ENCODE measurements at places on chromosomes 1 and 21.

DNA sequence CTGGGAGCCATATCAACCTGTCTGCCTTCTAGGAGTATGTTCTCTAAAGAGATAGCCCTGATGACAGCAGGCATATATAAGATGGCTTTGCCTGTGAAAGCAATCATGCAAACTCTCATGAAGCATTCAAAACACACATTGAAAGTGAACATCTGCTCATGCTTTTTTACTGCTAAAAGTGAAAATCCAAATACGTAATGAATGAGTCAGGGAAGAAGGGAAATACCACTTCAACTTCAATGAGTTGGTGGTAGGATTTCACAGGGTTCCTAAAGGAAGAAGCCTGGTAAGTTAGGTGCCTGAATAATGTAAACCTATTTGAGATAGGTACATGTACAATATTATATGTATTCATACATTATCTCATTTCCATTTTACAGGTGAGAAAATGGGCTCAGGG, 50.5 kb upstream of the SLFNL1 start:
- no peak for DNase-seq

DNA sequence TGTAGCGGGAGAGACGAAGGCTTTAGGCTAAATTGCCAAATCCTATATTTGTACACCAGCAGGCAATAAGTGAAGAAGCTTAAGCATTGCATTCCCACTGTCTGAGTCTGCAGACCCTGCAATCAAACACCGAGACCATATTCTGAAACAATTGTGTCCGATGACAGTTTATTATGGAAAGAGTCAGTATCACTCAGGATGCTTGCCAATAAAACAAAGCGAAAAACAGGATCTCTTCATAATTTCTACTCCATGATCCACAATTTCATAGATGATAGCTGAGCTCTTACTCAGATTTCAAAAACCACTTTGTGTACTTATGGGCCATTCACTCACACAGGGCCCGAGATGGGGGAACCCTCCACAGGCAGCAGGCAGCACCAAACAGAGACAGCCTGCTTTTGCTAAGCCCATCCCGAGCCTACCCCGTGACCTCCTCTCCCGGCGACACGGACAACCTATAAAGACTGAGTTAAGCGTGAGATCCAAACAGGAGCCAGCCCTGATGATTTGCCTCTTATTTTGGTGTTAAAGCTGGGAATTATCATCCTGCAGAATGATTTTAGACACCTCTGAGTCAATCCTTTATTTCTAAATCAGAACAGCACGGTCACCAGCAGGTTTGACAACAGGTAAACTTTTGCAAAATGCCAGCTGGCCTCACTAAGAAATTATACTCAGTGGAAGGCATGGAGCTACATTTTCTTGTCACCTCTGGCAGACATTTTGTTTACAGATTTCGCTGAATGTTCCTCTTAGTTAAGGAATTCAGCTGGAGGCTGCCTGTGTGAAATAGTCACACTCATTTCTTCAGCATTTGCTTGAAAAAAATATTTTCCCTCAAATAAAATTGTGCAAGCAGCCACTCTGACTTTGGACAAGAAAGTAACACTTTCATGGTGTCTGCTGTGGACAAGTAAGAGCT, 212.4 kb downstream of the GPATCH2 start:
- no peak for DNase-seq

DNA sequence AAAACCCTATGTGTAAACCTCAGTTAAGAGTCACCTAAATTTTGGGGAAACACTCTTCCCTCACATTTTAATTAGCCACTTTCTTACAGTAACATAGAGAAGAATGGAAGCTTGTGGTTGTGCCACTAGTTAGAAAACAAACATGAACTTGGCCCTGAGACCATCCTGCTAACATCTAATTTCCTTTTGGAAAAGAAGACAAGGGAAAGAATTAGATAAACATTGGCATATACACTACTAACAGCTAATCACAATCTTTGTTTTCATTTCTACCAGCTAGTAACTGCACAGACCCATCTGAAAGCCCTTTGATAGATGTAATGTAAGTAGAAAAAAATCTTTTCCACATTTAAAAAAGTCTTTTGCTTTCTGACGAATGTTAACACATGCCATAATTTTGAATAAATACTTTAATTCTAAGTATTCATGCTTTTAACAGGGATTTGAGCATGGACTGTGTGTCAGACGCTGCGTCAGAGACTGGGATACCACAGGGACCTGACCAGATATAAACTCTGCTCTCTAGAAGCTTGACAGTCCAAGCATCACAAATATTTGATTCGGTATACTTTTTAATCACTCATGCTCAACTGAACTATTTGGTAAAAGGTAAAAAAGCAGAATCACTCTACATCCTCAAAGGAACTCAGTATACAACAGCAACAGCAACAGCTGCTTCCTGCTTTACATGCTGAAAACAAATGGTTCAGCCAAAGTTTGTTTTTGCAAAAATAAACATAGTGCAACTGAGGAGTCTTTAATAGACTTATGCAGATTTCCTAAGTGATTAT, 30.2 kb downstream of the DPH5 start:
- no peak for DNase-seq

- no peak for DNase-seq
Observed at GRCh38 chr1:84291882-84292655, 9.4 kb upstream of the SAMD13 start.

DNA sequence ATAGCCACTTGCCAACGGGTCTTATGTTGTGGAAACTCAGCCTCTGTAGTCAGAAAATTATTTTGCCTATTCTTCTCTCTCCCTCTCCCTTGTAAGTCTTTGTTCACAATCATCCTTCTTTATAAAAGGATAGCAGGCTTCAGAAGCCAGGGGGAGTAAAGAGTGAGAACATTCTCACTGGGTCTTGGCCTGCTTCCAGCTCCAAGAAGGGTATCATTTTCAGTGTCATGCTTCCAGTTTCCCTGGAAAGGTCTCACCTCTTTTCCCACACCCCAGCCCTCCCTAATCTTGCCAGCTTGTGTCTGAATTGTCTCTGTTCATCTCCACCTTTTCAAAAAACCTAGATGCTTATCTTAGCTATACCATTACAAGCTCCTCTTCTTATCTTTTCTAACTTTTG, 346.2 kb upstream of the LRRC7 start:
- DNase-seq, result no peak

- DNase-seq, result no peak
Observed at GRCh38 chr21:31410499-31411131, 66.6 kb upstream of the TIAM1 start.

DNA sequence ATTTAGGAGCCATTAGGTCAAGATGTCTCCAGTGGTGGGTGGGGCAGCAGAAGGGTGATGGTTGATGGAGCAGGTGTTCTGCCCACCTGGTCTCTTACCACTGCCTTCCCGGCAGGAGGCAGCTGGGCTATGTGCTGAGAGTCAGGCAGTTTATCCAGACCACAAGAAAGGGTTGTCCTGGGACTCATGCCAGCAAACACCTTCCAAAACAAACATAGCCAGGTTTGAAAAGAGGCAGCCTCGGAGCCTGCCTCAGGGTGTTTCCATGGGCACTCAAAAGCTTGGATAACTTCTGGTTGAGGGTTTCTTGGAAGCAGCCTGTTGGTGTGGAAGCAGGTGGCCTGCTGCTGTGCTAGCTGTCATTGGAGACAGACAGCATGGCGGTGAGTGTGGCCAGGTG, 187.2 kb downstream of the PCP4 start:
- DNase-seq, result no peak

GRCh38 chr1:26913754-26914619, at the start of gene NR0B2:
Gene NR0B2, minus strand, starts transcription at chr1:26913975. Its CDS starts 35 bp downstream, at chr1:26913940.
- DNase-seq, result peak; percentile 86

- no peak for DNase-seq
Observed at GRCh38 chr1:90486996-90487395, 230.1 kb downstream of the BARHL2 start.

GRCh38 chr21:34280389-34280795, 83.4 kb upstream of the KCNE2 start:
- DNase-seq, result no peak

GRCh38 chr1:152458384-152459185, 44.5 kb upstream of the CRNN start:
- peak; percentile 83 for DNase-seq

DNA sequence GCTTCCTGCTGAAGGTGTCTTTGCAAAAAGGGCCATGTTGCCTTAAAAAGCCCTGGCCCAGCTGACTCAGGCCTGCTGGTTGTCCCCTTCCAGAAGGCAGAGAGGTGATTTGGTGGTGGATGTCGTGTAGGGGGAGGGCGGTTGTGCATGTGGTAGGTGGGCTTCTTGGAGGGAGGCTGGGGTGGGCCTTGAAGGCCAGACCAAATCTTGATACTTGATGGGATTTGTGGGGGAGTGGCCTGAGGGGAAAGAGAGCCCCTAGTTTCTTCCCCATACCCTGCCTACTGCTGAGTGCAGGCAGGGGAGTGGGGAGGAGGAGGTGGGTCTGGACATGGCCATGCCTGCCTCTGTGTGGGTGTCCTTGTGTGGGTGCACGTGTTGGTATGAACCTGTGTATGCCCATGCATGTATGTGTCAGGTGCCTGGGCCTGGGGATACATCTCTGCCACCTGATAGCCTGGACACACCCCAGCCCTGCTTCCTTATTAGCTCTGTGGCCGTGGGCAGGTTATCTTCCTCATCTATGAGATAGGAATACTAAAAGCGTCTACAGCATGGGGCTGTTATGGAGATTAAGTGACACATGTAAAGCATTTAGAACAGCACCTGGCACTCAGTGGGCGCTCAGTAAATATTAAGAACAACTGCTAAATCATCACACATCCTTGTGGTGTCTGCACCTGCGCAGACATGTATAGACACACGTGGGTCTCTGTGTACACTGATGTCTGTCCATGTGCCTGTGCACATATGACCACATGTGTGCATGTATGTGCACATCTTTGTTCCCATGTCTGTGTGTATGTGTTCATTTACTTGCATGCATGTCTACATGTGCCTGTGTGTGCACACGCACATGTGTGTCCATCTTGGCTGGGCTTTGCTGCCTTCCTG, 17.0 kb downstream of the FAM151A start:
- DNase-seq, result peak; percentile 36

Data from spleen (tissue), 13 donors.